H54 (cell line): ENCODE measurements at places on chromosomes 16 and 17.
A peak's percentile ranks its signal among the peaks of the same experiment; 100 is the strongest.

DNA sequence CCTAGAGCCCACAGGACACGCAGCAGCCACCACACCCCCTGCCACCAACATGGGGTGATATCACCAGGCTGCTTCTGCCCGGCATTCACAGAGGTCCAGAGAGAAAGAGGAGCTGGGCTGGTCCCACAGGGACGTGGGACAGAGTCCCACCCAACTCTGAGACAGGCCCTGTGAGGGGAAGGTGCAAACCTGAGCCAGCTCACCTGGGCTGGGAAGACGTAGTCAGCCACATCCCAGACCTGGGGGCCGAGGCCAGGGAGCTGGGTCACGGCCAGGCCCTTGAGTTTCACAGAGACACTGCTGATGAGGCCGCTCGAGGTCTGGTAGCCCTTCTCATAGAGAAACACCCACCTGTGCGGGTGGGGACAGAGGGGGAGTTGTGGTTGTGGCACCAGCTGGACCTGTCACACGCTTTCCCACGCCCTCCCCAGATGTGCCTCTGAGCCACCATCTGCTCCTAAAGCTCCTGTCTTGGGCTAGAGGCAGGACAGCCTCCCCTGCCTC is 11.2 kb downstream of the P2RX1 start:
- no peak for DNase-seq

- DNase-seq, result peak; percentile 75
Measured at GRCh38 chr17:927611-928461, 51.7 kb downstream of the NXN start.

DNA sequence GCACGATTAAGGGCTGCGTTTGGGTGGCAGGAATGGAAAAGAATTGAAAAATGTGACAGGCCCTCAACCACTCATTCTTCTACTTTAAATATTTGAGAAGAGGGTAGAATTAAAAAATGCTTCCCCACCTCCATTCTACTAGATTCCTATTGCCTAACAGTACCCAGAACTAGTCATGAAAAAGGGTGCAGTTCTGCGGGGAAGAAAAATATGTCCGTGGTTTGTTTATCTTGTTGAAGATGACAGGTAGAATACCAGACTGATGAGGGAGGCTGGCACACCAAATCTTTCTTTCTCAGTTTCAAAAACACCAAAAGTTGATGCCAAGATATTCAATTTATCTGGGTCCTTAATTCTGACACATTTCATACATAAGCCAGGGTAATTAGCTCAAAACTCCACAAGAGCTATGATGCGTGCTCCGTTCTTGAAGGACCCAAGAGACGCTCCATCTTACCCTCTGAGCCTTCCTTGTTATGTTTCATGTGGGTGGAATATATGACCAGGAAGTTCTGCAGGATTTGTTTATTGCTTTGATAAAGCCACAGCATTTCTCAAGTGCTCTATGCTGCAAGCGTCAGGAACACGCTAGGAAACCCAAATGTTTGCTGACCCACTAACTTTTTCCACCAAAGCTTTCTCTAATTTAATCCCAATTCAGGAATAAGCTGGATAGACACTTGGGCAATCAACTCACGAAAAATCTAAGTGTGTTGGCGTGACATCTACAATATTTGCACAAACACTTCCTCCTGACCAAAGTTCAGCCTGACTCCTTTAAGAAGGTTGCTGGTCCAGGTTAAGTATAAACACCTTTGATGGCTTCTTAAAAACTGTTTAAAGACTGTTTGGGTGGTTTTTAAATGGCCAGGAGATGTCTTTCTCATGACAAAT is 20.6 kb upstream of the GAN start:
- no peak for DNase-seq

DNA sequence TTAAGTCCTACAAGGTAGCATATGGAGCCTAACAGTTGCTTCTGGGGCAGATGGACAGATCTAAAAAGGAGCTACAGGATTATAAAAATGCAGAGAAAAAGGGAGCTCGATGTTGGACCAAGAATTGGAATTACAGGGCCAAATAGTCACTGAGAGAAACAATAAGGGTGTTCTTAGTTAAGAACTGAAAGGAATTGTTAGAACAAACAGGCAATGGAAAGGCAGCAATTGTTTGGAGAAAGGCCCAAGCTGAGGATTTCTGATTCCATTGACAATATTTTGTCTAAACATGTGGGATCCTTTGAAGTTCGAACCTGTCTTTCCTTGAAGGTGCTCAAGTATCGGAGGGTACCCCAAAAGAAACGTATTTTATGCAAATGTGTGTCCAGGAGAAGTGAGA is 513.6 kb upstream of the CDH8 start:
- no peak for DNase-seq

- DNase-seq, result no peak
Measured at GRCh38 chr17:48627623-48628521, 1.7 kb upstream of the HOXB9 start.

GRCh38 chr17:44361292-44362260 is 2.1 kb downstream of the FAM171A2 start:
- DNase-seq, result no peak

- no peak for DNase-seq
Measured at GRCh38 chr16:2507665-2508064, 6.1 kb upstream of the ATP6V0C start.
